ENCODE measurements at places on chromosomes 13 and 19.

- no peak for DNase-seq
These were observed 7.5 kb upstream of the DACH1 start for GRCh38 chr13:71874458-71874857.

DNA sequence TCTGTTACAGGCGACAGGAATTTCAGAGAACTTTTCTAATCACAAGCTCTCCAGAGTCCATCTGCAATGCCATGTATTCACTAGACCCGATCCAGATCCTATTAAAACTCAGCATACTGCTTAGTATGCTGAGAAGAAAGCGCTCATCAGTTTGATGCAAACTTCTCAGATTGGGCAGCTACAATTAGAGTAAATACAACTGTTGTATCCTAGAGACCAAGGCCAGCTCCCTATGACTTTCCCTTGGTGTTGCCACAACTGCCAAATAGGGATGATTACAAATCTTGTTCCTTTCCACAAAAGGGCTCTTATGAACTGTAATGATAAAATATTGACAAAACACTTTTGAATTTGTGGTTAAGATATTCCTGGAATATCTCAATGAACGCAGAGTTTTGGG is 191.2 kb downstream of the SPRY2 start:
- no peak for DNase-seq

- DNase-seq, result no peak
These were observed 25.6 kb downstream of the F2RL3 start for GRCh38 chr19:16914421-16914820.

DNA sequence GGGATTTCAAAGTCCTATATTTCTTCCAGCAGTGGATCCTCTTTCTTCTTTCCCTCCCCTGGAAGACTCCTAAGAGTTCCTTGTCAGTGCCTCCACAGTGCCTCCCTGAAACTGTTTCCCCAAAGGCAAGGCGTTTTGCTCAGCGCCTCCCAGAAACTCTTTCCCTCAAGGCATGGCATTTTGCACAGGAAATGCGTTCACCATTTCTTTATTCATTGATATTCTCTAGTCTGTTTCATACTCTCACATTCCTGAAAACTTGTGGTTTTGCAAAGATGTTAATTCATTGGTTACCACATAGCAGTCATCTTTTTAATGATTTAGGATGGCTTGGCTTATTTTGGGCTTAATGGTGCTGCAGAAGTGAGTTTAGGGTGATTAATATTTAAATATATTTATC is 177.3 kb upstream of the SLC10A2 start:
- no peak for DNase-seq

- DNase-seq, result no peak
These were observed 570.5 kb upstream of the ARGLU1 start for GRCh38 chr13:107138486-107138885.

DNA sequence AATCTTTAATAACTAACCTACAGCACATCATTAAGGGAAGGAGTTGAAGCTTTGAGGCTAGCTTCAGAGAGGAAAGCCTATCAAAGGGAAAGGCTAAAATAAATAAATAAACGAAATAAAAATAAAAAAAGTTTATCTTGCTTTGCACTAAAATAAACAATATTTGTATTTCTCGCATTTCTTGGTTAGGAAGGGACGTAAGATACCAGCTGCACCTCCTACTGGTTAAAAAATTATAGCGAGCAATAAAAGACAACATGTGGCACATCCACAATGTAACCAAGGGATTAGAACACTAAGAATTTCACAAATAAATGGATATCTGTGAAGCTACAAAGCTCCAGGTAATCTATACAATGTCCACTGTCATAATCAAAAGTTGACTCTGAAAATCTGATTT is 194.5 kb downstream of the DACH1 start:
- peak; percentile 36 for DNase-seq
